ENCODE measurements at places on chromosomes 12 and 14.

GRCh38 chr12:95335948-95336347, 118.3 kb downstream of the VEZT start:
- DNase-seq, result no peak

- DNase-seq, result no peak
Observed at GRCh38 chr12:13206560-13206897, 10.0 kb downstream of the EMP1 start.

- DNase-seq, result no peak
Observed at GRCh38 chr12:979349-979748, 11.7 kb upstream of the ERC1 start.

DNA sequence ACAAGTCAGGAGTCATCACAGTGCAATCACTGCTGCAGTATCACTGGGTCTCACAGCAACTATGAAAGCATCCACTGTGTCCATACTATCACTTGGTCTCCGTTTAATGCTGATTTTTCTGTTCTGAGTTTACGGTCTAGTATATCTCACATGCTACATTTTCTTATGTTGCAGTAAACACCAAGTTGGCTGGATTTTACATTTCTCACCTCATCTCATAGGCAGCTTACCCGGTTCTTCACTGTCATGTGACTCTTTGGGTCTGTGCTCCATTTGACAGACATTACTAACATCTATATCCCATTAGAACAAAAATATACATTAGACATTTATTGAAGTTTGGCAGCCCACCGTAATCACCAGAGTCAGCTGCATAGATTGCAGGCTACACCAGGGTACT, 115.7 kb upstream of the PRMT8 start:
- DNase-seq, result no peak

GRCh38 chr12:93836620-93837260, 159.6 kb downstream of the CRADD start:
- no peak for DNase-seq

DNA sequence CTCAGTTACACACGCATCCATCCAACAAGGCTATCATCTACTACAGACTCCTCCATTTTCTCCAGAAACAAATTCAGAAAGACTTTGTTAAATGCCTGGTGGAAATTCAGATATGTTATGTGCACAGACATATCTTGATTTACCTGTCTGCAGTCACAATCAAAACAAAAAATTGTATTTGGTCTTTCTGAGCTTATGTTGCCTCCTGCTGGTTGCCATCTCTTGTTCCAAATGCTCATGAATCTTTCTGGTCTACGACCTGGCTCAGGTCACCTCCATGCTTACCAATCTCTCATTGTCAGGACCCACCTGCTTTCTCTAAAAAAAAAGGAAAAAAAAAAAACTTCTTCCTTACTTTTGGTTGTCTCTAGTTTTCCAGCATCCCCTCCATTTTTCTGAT, 169.2 kb upstream of the PLXNC1 start:
- no peak for DNase-seq

- no peak for DNase-seq
Observed at GRCh38 chr12:28269851-28270250, 79.6 kb downstream of the CCDC91 start.

DNA sequence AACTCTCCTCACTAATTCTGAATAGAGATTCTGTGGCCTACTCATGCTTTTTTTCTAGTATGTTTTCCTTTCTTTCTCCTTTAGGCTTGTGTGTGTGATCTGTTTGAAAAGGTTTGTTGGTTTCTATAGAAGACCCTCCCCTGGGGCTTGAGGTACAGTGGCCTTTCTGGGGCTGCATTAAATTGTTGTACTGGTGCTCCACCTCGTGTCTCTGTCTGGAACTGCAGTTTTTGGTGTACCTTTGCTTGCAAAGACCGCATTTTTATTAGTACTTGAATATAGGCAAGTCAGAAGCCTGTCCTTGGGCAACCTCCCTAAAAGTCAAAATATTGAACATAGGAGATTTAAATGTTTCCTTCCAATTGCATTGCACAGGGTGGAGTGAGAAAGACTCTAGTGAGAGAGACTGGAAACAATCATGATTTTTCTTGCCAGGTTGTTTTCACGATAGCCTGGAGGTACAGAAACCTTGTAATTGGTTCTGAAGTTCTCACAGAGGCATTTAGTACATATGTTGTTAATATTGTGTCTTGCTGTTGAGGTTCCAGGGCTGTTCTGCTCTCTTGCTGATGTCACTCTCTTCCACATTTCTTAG, 39.0 kb downstream of the SLCO1B1 start:
- DNase-seq, result peak; percentile 31

DNA sequence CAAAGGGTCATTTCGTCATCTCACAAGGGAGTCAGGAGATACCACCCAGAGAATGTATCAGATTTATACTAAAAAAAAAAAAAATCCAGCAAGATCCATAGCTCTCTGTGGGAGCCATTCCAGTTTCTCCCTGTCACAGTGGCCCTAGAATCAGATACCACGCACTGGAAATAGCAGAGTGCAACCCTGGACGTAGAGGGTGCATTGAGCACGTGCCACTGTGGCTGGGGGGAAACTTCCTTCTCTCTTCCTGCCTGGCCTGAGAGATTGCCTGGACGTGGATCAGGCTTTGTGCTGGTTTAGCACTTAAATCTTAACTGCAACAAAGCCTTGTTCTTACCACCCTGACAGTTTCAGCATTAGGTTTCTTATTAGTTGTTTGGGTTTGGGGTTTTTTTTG, 124.3 kb downstream of the FBXL14 start:
- no peak for DNase-seq

All from HEK293T (cell line).